ENCODE measurements at places on chromosomes 16 and 17. TPM values are rescaled to one million over a fixed set of nuclear protein-coding genes. Genes with fewer than 3 reads are reported as not detected.

The STH gene
- 2.5 TPM for total RNA-seq

The SYNGR2 gene
- total RNA-seq = 3.0 TPM

The GSG1L gene
- total RNA-seq = 3.7 TPM

The CFAP119 gene
- 1.7 TPM for total RNA-seq

The TRIM65 gene
- 6.1 TPM for total RNA-seq

The NUPR1 gene
- total RNA-seq = 0.25 TPM

The CDRT15 gene
- not detected for total RNA-seq

The ABCC11 gene
- total RNA-seq = 0.25 TPM

The CCL4 gene
- 0.74 TPM for total RNA-seq

The KRTAP4-3 gene
- not detected for total RNA-seq

The FOXL1 gene
- 0.49 TPM for total RNA-seq

The KRTAP4-9 gene
- total RNA-seq = not detected

The PLA2G10 gene
- not detected for total RNA-seq

The TBC1D3I gene
- total RNA-seq = 0.49 TPM

The CD300LB gene
- total RNA-seq = under 0.01 TPM

The KRTAP4-4 gene
- total RNA-seq = not detected

The PITPNM3 gene
- total RNA-seq = 9.6 TPM

The TMEM220 gene
- total RNA-seq = 0.98 TPM

The DHRS7C gene
- not detected for total RNA-seq
